Bronchial epithelial cell (primary cell): ENCODE measurements at places on chromosomes 4 and X.

DNA sequence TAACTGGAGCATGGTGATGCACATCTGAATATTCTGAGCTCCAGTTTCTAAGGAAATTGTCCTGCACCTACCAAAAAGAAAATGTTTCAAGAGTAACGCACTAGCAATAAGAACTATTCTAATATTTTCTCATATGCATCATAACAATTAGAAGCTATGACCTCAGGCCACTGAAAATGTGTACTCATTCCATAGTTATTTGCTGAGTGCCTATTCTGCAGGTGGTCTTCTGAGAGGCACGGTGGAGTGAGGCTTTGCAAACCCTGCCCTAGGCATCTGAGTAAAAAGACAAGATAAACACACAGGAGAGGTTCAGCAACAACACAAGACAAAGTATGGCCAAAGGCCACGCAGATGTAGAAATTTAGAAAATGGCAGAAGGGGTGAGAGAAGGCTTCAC lies 23.7 kb downstream of the SLC10A6 start:
- peak; percentile 41 for DNase-seq

DNA sequence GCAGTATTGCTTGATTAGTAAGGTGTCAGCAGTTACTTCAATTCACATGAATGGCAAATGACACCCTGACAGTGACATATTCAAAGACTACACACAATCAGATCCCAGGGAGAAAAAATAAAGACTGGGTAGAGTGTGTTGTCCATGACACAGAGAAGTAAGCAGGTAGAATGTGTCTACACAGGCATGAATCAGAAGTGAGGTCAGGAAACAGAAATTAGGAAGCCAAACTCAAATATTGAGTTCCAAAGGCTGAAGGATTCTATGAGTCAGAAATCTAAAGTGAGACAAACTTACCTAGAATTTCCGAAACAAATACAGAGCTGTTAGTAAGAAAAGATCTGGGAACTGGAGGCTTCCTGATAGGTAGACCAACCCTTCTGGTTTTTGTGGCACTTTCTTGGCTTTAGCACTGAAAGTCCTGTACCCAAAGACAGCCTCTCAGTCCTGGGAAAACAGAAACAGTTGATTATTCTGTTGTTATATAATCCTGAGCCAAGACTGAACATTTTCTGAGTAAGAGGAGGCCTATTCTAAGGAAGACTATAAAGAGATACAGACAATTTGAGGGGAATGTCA lies 24.3 kb upstream of the GLRA2 start:
- peak; percentile 83 for DNase-seq

DNA sequence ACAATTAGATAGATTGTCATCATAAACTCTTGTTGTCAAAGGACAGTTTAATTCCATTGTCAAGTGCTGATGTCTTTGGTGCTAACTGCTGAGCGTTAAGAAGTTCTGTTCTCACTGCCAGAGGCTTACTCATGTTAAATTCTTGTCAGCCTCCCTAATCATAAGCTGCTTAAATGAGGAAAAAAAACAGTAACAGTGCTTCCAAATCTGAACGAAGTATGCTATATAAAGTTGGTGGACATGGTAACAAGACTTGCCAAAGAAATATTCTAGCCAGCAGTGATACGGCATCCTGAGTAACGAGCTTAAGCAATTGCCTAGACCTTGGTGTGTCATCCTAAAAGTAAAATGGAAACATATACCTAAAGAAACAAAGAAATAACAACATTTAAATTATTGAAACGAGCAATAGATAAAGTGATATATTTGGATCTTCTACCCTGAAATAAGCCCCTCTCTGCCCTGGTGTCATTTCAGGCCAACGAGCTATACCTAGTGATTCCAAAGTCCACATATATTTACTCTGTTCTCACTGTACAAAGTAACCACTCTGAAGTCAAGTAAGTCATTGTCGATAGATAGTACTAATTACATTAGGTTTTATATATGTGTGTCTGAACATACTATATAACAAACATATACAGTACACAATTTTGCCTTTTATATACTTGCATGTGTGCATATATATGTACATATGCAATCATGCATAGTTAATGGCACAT lies 339.7 kb upstream of the HS3ST1 start:
- no peak for DNase-seq

DNA sequence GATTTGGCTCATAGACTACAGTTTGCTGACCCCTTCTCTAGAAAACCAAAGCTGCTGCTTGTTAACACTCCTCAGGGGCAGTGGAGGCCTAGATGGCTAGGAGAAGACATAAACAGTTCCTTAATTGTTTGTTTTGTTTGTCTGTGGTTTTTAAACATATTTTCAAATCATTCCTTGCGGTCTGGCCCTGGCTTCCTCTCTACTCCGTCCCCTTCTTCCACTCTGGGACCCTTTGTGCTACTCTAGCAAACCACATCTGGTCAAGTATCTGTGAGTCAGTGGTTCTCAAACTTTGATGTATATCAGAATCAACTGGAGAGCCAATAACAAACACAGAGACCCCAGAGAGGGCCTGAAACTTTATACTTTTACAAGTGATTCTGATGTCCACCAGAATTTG lies 36.1 kb downstream of the FRMPD4 start:
- DNase-seq: no peak

- DNase-seq: no peak
Measured at GRCh38 chrX:131975851-131976250, 47.3 kb upstream of the STK26 start.

- no peak for DNase-seq
Measured at GRCh38 chrX:49880668-49881067, 1.4 kb downstream of the USP27X start.

DNA sequence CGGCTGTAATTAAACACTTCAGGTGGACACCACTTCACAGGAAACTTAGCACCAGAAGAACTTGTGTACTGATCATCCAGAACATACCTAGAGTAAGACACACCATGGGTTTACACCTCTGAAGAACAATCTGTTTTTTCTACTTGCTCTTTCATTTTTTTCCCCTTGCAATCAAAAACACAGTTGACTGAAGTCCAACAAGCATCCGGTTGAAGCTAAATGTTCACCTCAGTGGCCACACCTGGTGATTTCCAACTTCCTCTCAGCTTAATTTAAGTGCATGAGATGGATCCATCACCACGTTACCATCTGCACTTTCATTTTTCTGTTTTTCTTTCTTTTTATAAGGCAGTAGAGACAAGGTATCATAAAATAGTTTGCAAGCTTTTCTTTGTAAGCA lies 4.9 kb upstream of the TXK start:
- no peak for DNase-seq

- peak; percentile 64 for DNase-seq
Measured at GRCh38 chr4:40412866-40413795, 78.0 kb downstream of the CHRNA9 start.
